ENCODE measurements at places on chromosomes 7 and 10. TPM values are rescaled to one million over a fixed set of nuclear protein-coding genes. Genes with fewer than 3 reads are reported as not detected.

- DNase-seq = no peak
Measured at GRCh38 chr7:77698042-77698625, 1.9 kb downstream of the RSBN1L start.

WDR11 gene
- polyA plus RNA-seq = 26.6 TPM

GRCh38 chr10:126646110-126646509 is 24.4 kb downstream of the C10orf90 start:
- peak; percentile 9 for DNase-seq

- peak; percentile 58 for DNase-seq
Measured at GRCh38 chr10:132685101-132685891, 100.7 kb downstream of the NKX6-2 start.

DNA sequence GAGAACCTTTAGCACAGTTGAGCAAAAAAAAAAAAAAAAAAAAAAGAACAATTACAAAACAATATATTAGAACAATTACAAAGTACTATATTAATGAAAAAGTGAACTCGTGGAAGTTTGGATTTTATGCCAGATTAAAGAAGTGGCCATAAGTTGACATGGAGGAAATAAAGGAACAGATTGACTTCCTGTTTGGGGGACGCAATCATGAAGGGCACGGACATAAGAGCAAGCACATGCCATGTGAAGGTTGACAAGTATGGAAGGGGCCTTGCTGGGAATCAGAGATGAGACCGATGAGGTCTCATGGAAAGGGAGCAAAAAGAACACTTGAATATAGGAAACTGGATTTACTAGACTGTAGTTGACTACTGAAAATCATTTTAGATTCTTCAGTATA is 61.7 kb downstream of the ICA1 start:
- no peak for DNase-seq

SLC25A40 gene
- 6.1 TPM for polyA plus RNA-seq

CNNM1 gene
- polyA plus RNA-seq = 0.32 TPM

GRCh38 chr7:94907811-94908322 is 473 bp downstream of the PPP1R9A start:
- no peak for DNase-seq

DNA sequence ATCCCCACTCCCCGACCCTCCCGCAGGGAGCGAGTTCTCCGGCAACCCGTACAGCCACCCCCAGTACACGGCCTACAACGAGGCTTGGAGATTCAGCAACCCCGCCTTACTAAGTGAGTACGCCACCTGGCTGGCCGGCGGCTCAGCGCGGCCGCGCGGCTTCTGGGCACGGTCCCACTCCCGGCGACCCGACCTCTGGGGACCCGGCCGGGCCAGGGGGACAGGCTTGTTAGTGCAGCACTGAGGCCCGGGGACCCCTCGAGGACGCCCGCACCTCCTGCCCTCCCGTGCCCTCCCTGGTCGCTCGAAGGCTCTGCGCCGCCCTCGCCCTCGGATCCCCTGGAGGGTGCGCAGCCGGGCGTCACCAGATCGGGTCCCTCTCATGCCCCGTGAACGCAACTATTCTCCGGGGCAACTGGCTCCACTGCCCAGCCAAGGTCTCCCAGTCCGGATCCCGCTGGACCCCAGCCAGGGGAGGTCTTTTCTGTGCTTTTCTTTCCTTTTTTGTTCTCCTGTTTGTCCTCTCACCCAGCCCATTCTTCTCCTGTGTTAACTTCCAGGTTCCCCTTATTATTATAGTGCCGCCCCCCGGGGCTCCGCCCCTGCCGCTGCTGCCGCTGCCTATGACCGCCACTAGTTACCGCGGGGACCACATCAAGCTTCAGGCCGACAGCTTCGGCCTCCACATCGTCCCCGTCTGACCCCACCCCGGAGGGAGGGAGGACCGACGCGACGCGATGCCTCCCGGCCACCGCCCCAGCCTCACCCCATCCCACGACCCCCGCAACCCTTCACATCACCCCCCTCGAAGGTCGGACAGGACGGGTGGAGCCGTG is 81.8 kb downstream of the PAX2 start:
- DNase-seq = no peak

- DNase-seq = no peak
Measured at GRCh38 chr7:107718456-107719193, 25.3 kb upstream of the CBLL1 start.

DNA sequence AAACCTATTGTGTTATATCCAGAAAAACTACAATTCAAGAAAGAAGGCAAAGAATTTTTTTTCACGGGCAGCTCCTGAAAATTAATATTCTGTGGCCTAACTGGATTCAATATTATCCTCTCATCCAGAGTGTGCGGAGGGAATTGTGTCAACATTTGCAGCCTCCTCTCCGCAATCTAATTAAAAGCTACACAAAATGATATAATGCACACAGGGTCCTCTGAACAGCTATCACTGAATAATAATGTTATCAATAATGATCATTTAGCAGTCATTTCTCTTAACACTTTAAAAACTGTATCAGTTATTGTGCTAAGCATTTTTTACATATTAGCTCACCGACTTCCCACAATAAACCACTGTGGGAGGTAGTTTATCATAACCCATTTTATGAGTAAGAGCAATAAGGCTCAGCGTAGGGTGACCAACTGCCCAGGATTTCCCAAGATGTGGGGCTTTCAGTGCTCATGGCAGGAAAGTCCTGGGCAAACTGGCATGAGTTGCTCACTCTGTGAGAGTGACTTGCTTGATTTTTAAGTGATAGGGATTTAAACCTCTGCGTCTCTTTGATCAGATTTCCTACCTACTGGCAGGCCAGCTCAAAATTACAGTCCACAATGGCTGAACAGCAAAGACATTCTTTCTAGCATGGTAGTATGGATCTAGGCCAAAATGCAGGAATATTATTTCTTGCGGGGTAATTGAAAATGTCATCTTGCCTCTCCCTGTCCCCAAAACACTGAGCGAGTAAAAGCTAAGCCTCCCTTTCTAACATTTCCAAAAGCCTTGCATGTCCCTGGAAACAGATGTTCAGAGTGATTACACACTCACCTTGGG is 65.7 kb downstream of the AOAH start:
- DNase-seq = peak; percentile 94

DNA sequence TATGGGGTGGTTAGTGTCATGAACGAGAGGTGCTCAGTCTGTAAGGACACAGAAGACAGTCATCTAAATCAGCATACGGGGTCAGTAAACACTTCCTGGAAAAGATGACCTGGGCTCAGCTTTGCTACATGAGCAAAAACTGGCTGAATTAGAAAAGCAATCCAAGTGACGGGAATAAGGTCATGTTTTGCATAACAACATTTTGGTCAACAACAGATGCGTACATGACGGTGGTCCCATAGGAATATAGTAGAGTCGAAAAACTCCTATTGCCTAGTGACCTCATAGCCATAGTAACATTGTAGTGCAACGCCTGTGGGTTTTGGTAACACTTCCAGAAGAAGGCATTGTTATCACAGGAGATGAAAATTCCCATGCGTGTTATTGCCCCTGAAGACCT is 92.9 kb downstream of the CTNNA3 start:
- no peak for DNase-seq

- DNase-seq = no peak
Measured at GRCh38 chr7:155665079-155665956, 20.9 kb downstream of the RBM33 start.

- no peak for DNase-seq
Measured at GRCh38 chr7:128100225-128100948, 69.2 kb upstream of the LRRC4 start.

GRCh38 chr10:23558361-23558799 is 119.5 kb downstream of the OTUD1 start:
- DNase-seq = no peak

HOXA7 gene
- 1.7 TPM for polyA plus RNA-seq

SAP25 gene
- 2.3 TPM for polyA plus RNA-seq

GRCh38 chr10:113846036-113846435 is 7.8 kb downstream of the DCLRE1A start:
- DNase-seq = no peak

- no peak for DNase-seq
Measured at GRCh38 chr7:70669854-70670253, 462.1 kb upstream of the GALNT17 start.

GRCh38 chr7:125430013-125430412 is 500.4 kb upstream of the POT1 start:
- DNase-seq = no peak

TMEM213 gene
- not detected for polyA plus RNA-seq

DNA sequence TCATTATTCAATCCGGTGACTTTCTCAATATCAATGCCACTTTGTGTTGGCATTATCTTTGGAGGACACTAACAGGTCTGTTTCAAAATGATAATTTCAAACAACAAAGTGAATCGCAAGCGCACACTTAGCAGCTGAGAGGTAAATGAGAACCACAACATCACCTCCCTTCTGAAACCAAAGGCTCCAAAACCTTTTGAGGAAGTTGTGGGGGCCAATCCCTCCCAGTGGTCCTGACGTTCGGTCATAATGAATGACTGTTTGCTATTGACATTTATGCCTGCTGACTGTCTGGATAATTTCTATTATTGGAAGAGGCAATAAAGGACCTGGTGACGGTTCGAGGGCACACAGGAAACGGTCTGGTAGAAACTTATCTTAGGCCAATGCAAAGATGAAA is 1.8 kb downstream of the ADARB2 start:
- no peak for DNase-seq

SUN3 gene
- polyA plus RNA-seq = not detected

- DNase-seq = peak; percentile 16
Measured at GRCh38 chr10:49679480-49679893, at the start of gene C10orf53. Gene C10orf53 (plus strand): TSS chr10:49679651. CDS start chr10:49679698, 47 bp downstream.

- DNase-seq = peak; percentile 71
Measured at GRCh38 chr7:20329389-20330238, 1.1 kb upstream of the ITGB8 start.

GRCh38 chr10:102324061-102324460 is 71.4 kb upstream of the NFKB2 start:
- DNase-seq = peak; percentile 33

- peak; percentile 67 for DNase-seq
Measured at GRCh38 chr10:14953424-14954000, 384 bp downstream of the DCLRE1C start.

DNA sequence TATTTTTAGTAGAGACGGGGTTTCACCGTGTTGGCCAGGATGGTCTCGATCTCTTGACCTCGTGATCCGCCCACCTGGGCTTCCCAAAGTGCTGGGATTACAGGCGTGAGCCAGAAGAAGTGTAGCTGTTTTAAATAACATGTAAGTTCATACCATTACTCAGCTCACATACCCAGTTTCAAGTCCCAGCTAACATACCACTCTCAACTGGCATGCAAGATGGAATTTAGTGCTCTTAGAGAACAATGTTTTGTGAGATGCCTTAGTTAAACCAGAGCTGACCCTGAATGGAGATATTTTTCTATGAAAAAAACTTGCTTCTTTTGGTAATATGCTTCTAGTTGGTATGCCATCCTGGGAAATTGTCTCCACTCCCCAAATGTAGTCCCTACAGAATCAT is 37.3 kb downstream of the HBP1 start:
- no peak for DNase-seq

DNA sequence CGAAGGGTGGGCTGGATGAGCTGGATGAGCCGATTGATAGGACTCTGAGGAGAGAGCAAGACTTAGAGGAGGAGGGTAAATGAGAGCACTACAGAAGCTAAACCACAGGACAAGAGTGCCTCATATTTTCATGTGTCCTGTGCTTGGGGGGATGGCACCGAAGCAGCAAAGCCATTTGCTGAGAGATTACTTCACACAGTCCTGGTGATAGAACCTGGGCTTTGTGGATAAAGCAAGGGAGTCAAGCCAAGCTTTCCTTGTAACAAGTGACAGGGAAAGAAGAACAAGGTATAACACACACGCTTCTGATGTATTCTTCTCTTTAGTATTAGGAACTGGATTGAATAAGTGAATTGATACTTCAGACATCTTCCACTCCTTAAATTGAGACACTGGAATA is 253.7 kb downstream of the ANKRD7 start:
- DNase-seq = no peak

C10orf67 gene
- 0.14 TPM for polyA plus RNA-seq

DNA sequence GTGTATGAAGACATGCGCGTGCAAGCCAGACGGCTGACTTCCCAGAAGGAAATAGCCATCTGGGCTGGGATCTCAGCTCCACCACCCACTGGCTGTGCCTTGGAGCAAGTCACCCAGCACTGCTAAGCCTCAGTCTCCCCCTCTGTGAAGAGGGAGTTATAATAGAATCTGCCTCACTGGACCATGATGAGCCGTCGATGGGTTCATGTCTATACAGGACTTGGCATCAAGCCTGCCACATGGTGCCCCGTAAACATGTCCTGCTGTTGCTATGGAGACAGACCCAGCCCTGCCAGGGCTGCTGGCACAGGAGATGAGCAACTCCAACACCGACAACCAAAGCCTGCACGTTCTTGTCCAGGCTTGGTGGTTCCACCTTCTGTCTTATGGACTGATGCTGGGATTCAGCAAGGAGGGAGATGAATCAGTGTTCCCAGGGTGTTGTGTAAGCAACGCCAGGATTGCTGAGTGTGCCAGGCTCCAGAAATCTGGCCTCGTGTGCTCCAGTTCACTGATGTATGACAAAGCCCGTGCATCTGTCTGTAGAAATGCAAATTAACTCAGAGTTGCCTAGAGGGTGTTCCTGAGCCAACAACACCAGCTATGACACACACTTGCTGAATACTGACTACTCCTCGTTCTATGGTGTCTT is 5.6 kb downstream of the GPR15LG start:
- peak; percentile 27 for DNase-seq

- DNase-seq = no peak
Measured at GRCh38 chr7:20438694-20439376, 108.1 kb downstream of the ITGB8 start.
